ENCODE measurements at places on chromosomes 2 and 18.

GRCh38 chr2:60512062-60512622, 41.3 kb downstream of the BCL11A start:
- DNase-seq = no peak

DNA sequence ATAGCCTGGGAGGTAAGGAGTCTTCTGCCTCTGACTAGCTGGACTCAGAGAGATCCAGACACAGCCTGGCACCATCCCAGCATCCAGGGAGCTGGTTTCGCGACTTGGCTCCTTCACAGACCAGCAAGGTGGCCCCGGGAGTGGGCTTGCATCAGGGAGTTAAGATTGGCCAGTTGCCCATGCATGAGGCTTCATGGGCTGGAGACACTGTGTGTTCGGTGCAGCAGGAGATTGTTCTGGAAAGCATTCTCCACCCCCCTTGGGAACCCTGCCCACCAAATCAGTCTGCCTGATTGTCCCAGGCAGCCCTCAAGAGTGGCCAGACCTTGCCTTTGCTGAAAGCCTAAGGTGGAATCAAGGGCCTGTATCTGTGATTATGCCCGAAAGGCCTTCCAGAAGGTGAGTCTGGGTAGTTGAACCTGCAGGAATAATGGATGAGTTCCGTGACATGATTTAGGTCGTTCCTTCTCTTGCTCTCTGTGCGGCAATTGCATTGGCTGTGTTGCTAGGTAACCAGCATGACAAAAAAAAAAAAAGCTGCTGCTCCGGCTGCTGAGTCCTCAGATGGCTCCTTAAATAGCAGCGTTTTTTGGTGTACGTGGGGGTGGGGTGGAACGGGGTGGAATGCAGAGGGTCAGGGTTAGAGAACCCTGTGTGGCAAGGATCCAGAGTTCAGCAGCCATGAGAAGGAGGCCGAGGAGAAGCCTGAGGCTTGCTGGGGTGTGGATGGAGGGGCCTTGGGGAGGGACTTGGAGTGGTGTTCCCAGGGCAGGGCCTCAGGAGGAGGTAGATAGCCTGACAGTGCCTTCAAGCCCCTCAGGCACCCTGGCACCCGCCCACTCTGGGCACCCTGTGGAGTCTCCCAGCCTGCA, 93.0 kb upstream of the MCFD2 start:
- peak; percentile 41 for DNase-seq

DNA sequence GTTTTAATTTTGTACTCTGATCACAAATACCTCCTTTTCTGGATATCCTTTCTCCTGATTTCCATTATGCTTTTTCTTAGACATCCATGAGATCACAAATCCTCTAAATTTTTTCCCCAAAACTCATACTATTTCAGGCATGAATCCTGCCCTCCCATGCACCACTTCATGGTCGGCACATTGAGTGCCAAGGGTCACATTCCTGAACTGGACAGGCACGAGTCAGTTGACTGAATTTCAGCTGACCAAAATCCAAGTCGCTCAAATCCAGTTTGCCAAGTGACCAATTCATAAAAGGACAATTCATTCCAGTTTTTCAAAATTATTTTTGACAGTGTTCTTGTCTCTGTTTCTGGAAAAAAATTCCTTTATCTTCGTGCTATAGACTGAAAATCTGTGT, 22.1 kb downstream of the DYNAP start:
- DNase-seq = no peak

DNA sequence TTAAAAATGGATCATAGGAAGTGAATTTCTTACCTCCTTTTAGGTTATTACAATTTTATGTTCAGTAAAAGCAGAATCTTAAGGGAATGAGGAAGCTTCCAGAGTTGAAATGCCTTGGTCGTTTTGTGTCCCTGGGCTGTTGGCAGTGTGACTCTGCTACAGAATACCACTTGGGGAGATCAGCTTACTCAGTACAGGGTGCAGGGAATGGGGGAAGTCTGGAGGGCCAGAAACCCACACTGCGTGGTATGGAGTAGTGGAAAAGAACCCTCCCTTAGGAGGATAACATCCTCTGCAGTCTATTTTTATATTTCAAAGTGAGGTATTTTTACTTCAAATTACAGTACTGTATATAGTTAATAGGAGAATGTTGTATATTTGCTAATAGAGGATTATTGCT, 51.1 kb downstream of the R3HDM1 start:
- no peak for DNase-seq

- DNase-seq = no peak
Observed at GRCh38 chr2:23751747-23752265, 175.1 kb downstream of the ATAD2B start.

DNA sequence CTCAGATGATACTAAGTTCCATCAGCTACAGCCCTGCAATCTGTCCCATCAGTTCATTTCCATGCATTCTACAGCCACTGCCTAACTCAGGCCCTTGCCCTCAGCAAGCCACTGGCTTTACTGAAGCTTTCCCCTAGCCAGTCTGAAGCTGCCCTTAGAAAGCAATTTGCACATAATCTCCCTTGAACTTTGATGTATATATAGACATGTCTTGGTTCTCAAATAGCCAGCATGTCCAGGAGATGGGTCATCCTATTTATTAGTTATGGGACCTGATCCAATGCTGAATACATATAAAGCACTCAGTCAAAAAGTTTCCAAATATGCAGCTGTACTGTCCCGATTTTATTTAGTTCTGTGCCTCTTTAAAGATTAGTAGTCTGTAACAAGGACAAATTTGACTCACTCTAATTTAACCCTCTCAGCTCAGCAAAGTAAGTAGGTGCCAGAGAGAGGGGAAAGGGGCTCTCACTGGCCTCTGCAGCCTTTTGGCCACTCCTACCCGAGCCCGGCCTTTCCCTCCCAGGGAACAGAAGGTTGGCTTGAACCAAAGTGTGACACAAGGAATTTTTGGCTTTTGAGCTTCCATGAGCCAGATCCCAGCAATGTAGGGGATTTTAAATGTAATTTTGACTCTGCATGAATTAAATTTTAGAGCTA, 70.7 kb downstream of the CCDC93 start:
- DNase-seq = no peak

DNA sequence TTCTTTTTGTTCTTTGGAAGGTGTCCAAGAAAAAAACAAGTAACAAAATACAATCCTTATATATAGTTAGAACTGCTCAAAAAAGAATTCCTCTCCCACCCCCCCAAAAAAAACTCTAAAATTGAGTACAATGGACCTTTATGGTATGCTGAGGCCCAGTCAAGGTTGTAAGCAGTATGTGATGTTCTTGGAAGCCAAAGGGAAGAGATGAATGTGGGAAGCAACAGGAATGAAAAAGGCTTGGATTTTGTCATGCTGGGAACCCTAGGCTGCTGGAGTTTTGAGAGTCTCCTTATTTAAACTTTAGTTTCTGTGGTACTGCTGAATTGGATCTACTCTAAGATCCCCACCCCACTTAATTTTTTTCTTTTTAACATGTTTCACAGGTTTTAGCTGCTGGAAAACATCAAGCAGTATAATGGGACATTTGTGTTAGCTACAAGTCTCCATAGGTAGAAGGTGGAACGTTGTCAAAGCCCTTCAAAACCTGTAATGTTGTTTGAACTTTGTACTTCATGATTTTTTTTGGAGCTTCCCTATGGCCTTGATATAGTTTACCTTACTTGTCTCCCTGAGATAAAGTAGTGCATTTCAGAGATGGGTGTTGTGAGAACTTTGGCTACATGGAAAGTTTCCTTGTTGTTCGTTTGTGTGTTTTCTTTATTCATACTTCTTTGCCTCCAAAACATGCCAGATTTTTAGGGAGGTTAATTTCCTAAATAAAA, 57.7 kb downstream of the PHLPP1 start:
- DNase-seq = no peak

- DNase-seq = no peak
Observed at GRCh38 chr2:74025971-74026612, 41.4 kb downstream of the TET3 start.

DNA sequence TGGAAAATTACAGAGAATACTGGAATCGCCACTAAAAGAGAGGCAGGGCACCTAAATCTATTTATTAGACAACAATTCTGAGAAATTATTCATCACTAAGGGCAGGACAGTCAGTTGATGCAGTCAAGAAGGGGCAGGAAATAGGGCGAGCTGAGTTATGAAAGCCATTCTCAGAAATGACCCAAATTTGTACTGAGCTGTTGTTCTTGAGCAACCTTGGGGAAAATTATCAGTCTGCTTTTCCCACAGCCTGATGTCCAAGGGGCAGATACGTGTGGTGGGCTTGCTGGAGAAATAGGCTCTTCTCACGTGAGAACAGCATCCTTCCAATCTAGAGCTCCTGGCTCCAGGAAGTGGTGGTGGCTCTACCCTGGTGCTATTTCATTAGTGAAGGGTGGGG, 38.6 kb downstream of the STON1 start:
- DNase-seq = no peak

DNA sequence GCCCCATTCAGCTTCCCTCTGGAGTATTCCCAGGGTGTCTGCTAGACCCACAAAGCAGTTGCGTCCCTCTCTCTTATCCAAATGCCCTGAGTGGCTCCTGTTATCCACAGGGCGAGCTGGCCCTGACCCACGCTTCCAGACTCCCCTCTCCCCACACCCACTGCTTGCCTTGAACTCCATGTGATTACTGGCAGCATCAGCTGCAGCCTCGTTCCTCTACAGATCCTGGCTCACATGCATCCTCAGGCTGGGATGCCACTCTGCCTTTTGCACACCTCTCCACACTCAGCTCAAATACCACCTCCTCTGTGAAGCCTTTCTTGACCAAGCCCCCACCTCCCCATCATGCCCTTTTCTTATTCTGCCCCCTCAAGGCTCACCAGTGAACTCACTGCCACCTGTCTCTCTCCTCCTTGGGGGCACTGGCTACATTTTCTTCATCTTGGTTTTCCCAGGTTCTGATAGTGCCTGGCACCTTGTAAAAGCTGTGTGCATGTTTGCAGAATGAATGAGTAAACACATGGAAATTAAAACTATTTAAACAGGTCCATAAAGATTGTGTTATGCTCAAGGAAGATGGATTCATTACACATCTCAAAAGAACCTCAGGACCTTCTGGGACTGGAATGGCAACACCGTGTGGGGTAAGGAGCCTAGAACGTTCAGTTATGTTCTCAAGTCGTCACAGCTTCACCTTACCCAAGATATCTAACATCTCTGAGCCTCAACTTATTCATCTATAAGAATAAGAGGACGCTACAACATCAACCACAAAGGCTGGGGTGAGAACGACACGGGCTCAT, 165.0 kb downstream of the BCL2 start:
- no peak for DNase-seq

GRCh38 chr2:62661263-62661635, 44.3 kb upstream of the EHBP1 start:
- DNase-seq = no peak

DNA sequence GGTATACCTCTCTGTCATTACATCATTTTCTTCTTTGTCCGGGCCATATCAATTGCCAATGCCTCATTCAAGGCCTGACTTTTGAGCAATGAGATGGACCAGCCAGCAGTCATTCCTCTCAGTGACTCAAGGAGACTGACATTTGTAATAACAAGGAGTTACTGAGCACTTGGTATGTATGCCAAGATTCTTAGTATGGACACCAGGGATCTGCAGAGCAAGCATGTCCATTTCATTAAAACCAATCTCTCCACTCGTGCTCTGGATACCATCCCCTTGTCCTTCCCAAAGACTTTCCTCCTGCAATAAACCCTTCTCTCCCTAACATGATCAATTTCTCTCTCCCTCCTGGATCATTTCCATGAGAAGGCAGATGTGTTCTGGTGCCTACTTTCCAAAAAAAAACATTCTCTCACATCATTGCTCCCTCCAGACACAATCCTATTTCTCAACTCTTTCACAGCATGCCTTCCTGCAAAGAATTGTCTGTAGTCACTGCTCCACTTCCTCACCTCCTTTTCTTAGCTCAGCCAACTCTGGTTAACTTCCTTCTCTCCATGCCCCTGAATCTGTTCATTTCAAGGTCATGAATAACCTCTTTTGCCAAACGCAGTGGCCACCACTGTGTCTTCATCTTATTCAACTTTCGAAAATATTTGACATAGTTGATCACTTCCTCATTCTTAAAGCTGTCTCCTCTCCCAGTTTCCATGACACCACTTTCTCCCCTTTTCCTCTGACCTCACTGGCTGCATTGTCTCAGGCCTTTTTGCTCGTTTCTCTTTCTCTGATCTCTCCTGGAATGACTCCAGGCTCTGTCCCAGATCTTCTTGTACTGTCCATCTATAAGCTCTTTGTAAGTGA, 102.8 kb upstream of the CYP1B1 start:
- no peak for DNase-seq

DNA sequence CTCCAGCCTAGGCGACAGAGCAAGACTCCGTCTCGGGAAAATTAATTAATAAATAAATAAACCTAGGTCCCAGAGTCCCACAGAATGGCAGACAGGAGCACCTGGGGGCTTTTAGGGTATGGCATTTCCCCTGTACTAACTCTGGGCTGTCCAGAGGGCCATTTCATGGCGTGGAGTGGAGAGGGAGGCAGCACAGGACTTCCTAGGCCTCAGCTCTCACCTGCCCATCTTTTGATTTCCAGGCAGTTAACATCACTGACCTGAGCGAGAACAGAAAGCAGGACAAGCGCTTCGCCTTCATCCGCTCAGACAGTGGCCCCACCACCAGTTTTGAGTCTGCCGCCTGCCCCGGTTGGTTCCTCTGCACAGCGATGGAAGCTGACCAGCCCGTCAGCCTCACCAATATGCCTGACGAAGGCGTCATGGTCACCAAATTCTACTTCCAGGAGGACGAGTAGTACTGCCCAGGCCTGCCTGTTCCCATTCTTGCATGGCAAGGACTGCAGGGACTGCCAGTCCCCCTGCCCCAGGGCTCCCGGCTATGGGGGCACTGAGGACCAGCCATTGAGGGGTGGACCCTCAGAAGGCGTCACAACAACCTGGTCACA, 5.1 kb downstream of the IL1RN start:
- no peak for DNase-seq

DNA sequence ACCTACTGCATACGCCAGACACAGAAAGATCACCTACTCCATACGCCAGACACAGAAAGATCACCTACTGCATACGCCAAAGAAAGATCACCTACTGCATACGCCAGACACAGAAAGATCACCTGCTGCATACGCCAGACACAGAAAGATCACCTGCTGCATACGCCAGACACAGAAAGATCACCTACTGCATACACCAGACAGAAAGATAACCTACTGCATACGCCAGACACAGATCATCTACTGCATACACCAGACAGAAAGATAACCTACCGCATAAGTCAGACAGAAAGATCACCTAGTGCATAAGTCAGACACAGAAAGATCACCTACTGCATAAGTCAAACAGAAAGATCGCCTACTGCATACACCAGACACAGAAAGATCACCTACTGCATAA, 25.8 kb downstream of the COA5 start:
- DNase-seq = no peak

GRCh38 chr2:163198972-163199371, 360.4 kb upstream of the KCNH7 start:
- no peak for DNase-seq

- DNase-seq = no peak
Observed at GRCh38 chr18:73407506-73407905, 539.7 kb upstream of the NETO1 start.

DNA sequence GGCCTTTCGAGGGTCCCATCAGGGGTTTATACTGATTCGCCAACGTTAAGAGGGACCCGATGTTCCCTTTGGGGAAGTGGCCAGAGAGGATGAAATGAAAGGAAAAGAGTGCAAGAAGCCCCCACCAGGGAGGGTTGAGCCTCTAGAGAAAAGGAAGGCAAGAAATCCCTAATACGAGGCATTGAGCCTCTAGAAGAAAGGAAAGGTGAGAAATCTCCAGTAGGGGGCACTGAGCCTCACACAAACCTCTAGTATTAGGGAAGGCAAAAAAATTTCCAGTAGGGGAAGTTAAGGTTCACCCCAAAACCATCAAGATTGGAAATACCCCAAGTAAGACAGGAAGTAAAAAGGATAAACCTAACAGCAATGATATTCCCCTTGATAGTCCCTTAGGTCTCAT, 9.8 kb upstream of the SAP130 start:
- DNase-seq = no peak

GRCh38 chr18:66048406-66048805, 297.6 kb downstream of the CDH7 start:
- DNase-seq = no peak
